ENCODE measurements at places on chromosomes 12 and 14.

- no peak for DNase-seq
Measured at GRCh38 chr12:70823182-70823976, 97.2 kb downstream of the PTPRR start.

GRCh38 chr14:100804558-100805309 is 21.2 kb upstream of the MEG3 start:
- no peak for DNase-seq

- no peak for DNase-seq
Measured at GRCh38 chr12:101794574-101794973, 36.2 kb downstream of the GNPTAB start.

GRCh38 chr12:1382826-1383225 is 211.6 kb downstream of the FBXL14 start:
- no peak for DNase-seq

DNA sequence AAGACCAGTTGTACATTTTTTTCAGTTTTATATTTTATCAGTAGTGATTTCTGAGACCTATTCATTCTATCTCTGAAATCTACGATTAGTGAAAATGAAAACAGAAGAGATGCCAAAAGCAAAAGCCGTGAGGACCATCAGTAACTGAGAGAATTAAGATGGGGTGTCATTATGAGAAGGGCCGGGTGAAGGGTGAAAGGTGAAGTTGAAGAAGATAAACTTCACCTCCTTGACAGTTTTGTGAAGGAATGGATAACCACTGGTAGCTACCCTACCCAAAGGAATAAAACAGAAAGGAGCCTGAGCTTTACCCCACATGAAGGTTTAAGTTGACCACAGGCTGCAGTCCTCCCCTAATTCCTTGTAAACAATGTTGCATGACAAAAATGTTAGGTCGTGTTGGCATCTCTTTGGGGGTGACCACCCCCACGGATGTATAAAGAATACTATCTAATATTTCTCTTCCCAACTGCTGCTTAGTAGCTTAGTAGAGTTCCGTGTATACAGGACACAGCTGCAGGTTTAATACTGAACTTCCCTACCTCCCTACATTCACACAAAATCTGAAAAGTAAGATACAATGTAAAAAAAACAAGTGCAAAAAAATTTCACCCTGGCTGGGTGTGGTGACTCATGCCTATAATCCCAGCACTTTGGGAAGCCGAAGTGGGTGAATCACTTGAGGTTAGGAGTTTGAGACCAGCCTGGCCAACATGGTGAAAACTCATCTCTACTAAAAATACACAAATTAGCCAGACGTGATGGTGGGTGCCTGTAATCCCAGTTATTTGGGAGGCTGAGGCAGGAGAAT is 23.9 kb downstream of the GPR19 start:
- DNase-seq, result no peak

DNA sequence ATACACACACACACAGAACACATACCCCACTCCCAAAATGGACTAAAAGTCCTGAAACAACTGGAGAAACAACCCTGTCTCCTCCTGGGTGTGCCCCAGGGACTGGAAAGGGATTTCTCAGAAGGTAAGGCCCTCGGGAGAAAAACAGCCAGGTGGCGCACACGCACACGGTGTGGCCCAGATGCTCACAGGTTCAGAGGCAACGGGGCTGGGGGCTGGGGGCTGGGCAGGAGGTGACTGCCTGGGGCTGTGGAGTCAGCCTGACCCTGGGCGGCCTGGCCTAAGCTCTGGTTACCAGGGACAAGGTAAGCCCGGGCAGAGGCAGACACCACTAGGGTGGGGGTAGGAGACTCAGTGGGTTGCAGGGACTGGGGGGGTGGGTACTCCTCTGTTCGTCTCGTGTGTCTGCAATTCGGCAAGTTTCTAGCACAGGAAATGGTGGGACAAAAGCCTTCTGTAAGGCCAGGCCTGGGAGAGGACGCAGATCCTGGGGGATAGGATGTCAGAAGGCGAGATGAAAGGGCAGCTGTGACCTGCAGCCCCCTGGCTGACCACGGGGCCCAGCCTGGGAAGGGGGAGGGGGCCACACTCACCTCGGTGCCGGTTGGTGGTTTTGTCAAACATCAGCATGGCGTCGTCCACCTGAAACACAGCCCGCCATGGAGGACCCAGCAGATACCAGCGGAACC is 10.4 kb downstream of the MSI1 start:
- DNase-seq, result no peak

GRCh38 chr12:125193376-125194152 is 128.3 kb downstream of the AACS start:
- no peak for DNase-seq

DNA sequence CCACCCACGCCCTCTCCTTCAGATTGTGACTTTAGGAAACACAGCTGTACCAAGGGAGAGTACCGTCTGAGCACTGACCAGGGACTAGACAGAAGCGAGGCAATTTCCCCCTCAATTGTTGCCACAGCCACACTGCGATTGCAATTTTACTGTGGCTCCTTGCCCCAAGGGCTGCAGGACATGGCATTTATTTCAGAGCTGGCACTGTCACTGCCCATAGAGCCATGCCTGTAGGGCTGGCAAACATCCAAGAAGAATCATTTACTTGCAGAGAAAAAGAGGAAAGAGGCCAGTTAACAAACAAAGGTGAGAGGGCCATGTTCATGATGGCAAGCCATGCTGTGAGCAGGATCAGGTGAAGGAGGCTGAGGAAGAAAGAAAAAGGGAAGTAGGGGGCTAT is 129.6 kb downstream of the EMP1 start:
- DNase-seq, result no peak

All from right forelimb (tissue), 1 donor.